NCI-H524 (cell line): ENCODE measurements at places on chromosomes 3 and 15.

- no peak for DNase-seq
Observed at GRCh38 chr3:60095516-60095915, 1045.7 kb upstream of the CFAP20DC start.

- DNase-seq, result no peak
Observed at GRCh38 chr3:119594066-119594465, 3.6 kb upstream of the PLA1A start.

DNA sequence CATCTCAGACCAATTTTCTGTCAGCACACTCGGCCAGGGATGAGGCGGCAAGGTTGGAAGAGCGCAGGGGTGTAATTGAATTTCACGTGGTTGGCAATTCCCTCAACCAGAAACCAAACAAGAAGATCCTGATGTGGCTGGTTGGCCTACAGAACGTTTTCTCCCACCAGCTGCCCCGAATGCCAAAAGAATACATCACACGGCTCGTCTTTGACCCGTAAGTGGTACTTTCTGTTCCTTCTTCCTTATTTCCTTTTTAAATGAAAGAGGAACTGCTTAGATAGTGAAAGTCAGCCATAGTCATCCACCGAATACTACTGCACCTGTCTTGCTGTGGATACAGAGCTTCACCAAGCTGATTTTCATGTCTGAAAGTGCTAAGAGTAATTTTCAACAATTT, 60.1 kb downstream of the SGO1 start:
- no peak for DNase-seq

- DNase-seq, result no peak
Observed at GRCh38 chr15:92845126-92845508, 55.0 kb upstream of the CHD2 start.

- DNase-seq, result no peak
Observed at GRCh38 chr3:5072100-5072816, 49.8 kb upstream of the ARL8B start.

- no peak for DNase-seq
Observed at GRCh38 chr15:43346305-43346704, 15.9 kb upstream of the LCMT2 start.

DNA sequence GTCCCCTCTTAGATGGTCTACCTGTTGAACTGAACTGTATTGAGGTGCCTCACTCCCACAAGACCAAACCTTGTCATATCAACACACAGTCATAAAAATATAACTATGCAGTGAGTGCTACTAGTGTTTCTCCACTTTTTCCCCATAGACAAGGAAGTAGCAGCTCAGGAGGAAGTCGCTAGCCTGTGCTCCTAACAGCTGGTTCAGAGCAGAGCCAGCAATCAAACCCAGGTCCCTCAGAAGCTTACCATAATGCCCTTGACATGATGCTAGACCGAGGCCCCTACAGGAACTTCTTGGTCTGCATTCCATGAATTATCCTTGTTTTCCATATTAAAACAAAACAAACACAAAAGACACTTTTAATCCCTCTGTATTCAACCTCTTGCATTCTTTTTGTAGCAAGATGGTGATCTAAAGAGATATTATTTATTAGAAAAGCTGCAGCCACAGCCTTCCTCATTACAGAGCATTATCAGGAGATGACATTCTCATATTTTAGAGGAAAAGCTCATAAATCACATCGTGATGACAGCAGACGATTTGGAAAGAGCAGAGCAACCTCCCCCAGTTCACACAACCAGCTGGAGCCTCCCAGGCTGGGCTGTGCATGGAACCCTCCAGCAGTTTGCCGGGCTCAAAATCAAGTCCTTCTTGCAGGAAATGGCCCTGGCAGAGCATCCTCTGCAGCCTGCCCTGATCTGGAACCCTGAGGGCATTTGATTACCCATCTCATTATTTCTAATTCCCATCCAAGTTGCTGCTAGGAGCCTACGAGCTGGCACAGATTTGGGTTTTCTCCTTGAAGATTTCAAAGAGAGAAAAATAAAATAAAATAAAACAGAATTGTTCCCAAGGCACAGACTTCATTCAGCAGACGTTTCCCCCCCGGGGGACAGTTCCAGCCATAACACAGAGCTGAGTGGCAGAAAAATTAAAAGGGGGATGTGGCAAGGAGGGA, 118.8 kb downstream of the SRGAP3 start:
- no peak for DNase-seq

- no peak for DNase-seq
Observed at GRCh38 chr3:55630921-55631299, 143.8 kb upstream of the WNT5A start.

DNA sequence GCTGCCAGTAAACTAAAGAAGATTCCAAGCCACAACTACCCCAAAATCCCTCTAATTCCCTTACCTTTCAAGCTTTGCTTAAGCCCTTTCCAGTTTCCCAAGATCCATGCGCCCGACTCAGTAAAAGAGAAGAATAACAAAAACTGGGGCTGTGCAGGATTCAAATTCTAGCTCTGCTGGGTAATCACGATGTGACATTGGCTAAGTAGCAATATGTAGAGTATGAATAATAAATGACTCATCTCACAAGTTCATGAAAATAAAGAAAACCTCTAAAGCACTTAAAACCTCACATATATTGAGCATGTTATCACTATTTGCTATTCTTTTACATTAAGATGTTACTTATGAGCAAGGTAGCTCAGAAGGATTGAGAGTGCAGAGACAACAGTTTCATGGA, 522.2 kb upstream of the ZNF717 start:
- DNase-seq, result no peak

DNA sequence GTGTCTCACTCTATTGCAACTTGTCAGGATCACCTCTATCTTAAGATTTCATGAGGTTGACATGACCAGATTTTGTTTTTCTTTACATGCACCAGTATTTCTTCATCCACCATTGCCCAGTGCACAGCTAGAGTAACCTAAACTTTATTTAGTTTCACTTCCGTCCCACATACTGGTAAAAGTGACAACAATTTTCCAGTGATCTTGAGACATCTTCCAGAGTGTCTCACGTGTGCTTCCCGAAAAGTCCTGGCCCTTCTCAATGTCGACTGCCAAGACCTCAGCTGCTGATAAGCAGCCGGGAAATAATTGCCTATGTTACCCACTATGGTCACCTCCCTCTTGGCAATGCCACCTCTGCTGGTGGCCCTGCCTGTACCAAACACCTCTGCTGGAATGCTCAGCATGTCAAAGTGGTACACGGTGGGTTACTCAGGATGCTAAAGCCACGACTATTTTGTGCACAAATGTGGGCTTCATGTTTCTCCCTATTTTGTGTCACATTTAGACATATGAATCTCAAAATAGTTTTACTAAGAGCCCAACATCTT, 379.7 kb upstream of the TGFBR2 start:
- no peak for DNase-seq

- no peak for DNase-seq
Observed at GRCh38 chr15:97993310-97993738, 32.8 kb downstream of the ARRDC4 start.

DNA sequence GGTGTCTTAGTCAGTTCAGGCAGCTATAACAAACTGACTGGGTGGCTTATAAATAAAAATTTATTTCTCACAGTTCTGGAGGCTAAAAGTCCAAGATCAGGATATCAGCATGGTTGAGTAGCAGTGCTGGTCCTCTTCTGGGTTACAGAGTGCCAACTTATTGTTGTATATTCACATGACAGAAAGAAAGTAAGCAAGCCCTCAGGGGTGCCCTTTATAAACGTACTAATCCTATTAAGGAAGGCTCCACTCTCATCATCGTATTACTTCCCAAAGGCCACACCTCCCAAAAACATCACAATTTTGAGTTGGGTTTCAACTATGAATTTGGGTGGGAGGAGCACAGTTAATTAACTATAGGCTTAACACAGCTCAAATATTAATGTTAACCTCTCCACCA, 653.0 kb downstream of the DIPK2A start:
- no peak for DNase-seq

DNA sequence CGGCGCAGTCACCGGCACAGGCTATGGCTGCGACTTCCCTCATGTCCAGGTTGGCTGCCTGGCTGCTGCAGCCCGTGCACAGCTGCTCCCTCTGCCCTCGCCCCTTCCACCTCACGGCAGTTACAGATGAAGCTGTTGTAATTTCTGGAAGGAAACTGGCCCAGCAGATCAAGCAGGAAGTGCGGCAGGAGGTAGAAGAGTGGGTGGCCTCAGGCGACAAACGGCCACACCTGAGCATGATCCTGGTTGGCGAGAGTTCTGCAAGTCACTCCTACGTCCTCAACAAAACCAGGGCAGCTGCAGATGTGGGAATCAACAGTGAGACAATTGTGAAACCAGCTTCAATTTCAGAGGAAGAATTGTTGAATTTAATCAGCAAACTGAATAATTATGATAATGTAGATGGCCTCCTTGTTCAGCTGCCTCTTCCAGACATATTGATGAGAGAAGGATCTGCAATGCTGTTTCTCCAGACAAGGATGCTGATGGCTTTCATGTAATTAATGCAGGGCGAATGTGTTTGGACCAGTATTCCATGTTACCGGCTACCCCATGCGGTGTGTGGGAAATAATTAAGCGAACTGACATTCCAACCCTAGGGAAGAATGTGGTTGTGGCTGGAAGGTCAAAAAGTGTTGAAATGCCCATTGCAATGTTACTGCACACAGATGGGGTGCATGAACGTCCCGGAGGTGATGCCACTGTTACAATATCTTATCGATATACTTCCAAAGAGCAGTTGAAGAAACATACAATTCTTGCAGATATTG, 13.2 kb upstream of the GNB4 start:
- no peak for DNase-seq

- DNase-seq, result no peak
Observed at GRCh38 chr15:25417604-25418003, 21.2 kb downstream of the UBE3A start.

DNA sequence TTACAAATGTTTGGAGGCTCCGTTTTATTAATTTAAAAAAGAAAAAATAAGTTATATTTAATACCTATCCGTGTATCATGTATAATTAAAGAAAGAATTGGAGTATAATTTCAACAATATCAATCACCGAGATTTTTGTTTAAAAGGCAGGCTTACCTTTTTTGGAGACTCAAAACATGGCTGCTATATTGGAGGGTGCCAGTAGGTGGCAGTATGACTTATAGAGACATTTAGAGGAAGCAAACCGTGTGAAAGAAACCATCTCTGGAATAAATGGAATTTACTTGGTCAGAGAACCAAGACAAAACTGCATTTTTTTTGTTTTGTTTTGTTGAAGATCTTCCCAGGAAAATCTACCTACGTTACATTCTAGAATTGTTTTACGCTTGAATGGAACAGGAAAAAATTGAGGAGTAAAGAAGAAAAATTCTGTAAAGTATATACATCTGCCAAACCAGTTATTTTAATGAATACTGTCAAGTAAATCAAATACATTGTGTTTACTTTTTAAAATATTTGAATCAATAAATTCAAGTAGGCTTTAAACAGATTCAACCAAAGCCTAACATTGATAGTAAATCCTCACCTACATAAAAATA, 802.6 kb upstream of the ALCAM start:
- DNase-seq, result peak; percentile 80

DNA sequence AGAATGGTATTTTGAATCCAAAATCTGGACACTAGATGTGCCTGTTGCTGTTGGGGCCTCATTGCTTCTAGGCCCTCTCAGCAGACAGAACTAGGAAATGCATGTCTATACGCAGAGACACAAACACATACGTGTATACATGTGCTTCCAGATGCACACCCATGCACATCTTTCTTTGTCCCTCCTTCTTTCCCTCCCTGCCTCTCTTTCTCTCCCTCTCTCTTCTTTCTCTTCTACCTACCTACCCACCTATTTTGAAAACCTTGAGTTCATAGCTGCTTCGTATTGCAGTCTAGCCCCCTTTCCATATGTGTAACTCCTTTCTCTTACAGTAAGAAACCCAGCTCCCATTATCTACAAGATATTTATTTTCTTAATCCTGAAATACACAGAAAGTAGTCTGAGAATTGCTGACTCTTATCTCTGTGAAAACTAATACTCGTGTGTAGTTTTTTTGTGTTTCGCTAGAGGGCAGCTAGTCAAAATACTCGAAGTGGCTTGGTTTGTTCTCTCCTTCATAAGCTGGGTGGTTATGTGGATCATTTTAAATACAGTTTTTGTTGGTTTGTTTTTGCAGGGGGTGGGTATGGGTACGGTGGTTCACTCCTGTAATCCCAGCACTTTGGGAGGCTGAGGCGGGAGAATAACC, 18.5 kb downstream of the RPL32 start:
- DNase-seq, result no peak

GRCh38 chr15:65655457-65655856, 33.7 kb downstream of the SLC24A1 start:
- no peak for DNase-seq

GRCh38 chr15:55168350-55168974, 28.3 kb downstream of the RSL24D1 start:
- peak; percentile 83 for DNase-seq

- DNase-seq, result no peak
Observed at GRCh38 chr15:52408823-52409222, 113.2 kb upstream of the MYO5C start.

GRCh38 chr3:159960188-159961148, 28.2 kb upstream of the IL12A start:
- DNase-seq, result no peak

- no peak for DNase-seq
Observed at GRCh38 chr3:186299327-186299726, 62.7 kb downstream of the DGKG start.
